ENCODE measurements at places on chromosomes 11 and 22.

DNA sequence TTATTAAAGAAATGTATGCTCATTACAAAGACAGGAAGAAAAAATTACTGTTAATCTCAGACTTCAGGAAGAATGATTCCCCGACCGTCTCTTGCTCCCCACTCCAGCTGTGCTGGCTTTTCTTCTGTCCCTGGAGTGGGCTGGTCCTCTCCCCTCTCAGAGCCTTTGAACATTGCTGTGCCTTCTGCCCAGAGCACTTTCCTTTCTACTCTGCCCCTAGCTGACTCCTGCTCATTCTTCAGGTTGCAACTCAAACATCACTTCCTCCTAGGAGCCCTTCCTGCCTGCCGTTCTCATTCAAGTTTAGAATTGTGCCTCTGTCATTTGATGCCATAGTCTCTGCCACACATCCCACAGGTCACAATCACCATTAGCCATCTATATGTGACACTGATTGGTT, 329.5 kb downstream of the MIAT start:
- no peak for DNase-seq

DNA sequence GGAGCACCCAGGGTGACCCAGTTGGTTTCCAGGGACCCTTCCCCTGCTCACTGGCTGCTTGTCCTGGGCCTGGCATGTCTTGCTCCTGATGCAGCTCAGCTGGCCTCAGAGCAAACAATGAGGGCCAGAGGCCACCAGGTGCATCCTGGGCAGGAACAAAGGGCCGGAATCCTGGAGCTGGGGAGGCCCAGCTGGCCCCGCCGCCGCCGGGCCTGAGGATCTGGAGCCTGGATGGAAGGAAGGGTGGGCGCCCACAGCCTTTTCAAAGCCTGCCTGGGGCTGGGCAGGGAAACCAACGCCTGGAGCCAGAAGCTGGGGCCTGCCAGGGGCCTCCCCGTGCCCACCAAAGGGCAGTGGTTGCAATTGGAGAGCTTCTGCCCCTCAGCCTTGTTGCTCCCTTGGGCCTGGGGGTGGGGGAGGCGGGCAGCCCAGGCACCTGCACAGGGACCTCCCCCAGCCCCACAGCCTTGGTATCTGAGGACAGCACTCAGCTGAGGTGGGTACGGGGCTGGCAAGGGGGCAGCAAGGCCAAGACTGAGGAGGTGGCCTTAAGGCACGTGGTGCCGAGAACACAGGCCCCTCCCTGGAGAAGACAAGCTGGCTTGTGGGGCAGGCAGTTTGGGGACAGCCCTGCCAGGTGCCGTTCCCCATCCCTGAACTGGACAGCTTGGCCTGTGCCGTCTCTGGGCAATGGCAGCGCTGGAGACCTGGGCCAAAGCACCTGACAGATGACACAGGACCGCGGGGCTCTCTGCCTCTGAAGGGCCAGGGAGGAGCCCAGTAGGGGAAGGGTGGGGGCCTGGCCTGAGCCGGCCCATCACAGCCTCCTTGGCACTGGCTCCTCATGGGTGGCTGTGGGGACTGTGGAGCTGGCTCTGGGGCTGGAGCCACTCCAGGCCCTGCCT, 7.1 kb upstream of the ADORA2A start:
- no peak for DNase-seq

GRCh38 chr11:111878849-111879636, at the start of the genes CFAP68 and FDXACB1:
Gene CFAP68 (plus strand): TSS chr11:111879541. CDS start chr11:111879561, 20 bp downstream.
Gene FDXACB1 (minus strand): TSS chr11:111879165. CDS start chr11:111879132, 33 bp downstream.
- DNase-seq = peak; percentile 91

DNA sequence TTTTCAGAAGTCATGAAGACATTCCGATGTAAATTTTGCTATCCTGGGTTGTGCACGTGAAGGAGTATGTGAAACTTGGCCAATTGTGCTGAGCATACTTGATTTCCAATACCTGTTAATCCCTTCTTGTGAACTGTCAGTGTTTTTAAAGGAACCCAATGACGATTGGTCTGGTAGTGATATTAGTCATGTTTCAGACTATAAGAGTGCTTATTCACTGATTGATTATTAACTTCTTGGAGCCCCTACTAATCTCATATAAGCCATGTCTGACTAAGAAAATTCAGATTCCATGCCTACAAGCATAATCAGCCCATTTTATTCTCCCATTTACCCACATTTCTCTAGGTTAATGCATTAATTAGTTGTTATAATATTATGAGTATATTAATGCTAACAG, 330.8 kb upstream of the MTNR1B start:
- no peak for DNase-seq

GRCh38 chr11:69071086-69071800, 22.5 kb downstream of the TPCN2 start:
- no peak for DNase-seq

GRCh38 chr11:6692128-6692527, 9.0 kb upstream of the MRPL17 start:
- no peak for DNase-seq

Measured in activated naive CD4-positive, alpha-beta T cell (primary cell).